ENCODE measurements at places on chromosomes 12 and 14.

DNA sequence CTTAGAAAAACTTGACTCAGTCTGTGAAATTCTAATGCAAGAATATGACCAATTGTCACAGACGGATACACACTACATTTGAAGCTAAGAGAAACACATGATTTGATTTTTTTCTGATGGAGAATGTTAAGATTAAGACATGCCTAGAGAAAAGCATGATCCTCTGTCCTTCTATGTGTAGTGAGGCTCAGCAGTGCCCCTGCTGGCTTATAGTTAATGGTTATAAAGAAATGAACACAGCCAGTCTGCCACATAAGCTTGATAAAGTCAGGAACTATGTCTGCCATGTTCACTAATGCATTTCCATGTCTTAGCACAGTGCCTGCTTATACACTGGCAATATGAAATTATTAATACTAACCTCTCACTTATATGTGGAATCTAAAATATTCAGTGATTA, 168.1 kb upstream of the DAAM1 start:
- DNase-seq = peak; percentile 67

DNA sequence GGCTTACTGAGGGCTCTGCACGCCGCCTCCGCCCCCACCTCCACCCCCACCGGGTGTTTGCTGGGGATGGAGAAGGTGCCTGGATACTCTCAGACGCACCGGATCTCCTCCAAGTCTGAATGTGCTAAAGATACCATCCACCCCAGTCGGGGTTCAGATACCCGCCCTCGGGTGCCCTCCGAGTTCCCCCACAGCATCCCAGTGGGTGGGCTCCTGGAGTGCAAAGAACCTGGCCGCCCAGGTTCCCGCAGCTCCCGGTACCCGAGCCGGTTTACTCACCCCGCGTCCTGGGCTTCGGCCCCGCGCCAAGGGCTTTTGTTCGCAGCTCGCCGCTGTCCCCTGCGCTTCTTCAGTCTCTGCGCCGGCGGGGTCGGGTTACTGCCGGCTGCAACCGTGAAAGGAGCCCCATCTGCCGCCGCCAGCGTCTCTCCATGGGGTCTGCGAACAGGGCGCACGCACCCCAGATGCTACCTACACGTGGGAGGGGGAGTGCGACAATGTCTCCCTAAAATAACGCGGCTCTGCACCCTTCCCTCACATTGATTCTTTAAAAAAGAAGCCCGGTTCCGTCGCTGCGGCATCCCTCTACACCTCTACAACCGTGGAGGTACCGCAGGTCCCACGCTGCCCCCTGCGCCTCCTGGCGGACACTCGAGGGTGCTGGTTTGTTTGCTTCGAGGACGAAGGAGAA, at the start of gene CCDC177:
Gene CCDC177 (minus strand): TSS at position 609 of the 691 bp plus-strand sequence. CDS start 1,249 bp downstream, outside the sequence.
- peak; percentile 53 for DNase-seq

- no peak for DNase-seq
Measured at GRCh38 chr12:52349196-52349595, 18.1 kb downstream of the KRT85 start.

GRCh38 chr14:95679148-95679815, 6.9 kb upstream of the TCL1B start:
- DNase-seq = no peak

- DNase-seq = no peak
Measured at GRCh38 chr12:73677520-73678291, 859.9 kb upstream of the ATXN7L3B start.

- peak; percentile 92 for DNase-seq
Measured at GRCh38 chr12:112750971-112751370, 40.6 kb upstream of the RPH3A start.

- no peak for DNase-seq
Measured at GRCh38 chr14:103584326-103584915, 21.7 kb downstream of the COA8 start.

DNA sequence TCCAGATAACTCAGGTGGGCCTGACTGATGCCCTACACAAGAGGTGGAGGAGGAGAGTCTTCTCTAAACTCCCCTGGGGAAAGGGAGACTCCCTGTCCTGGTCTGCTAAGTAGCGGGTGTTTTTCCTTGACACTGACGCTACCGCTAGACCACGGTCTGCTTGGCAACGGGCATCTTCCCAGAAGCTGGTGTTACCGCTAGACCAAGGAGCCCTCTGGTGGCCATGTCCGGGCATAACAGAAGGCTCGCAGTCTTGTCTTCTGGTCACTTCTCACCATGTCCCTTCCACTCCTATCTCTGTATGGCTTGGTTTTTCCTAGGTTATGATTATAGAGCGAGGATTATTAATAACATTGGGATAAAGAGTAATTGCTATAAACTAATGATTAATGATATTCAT, 965.5 kb downstream of the TMEM121 start:
- DNase-seq = peak; percentile 74

DNA sequence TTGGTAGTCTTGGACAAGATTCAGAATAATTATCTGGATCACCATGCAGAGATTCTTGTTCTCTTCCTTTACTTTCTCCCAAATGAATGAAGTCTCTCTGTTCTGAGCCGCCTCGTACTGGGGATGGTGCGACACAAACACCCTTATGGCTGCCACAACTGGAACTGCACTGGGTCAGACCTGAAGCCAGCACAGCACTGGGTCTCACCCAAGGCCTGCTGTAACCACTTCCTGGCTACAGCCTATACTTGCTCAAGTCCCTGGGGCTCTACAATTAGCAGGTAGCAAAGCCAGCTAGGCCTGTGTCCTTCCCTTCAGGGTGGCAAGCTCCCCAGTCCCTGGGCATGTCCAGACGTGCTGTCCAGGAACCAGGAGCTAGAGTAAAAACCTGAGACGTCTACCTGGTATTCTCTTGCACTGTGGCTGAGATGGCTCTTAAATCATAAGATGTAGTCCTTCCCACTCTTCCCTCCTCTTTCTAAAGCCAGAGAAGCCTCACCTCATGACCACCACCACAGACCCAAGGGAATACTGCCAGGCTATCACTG, 27.6 kb downstream of the IFNG start:
- DNase-seq = no peak

Data from SK-MEL-5 (cell line).